ENCODE measurements at places on chromosomes 12 and 14.

DNA sequence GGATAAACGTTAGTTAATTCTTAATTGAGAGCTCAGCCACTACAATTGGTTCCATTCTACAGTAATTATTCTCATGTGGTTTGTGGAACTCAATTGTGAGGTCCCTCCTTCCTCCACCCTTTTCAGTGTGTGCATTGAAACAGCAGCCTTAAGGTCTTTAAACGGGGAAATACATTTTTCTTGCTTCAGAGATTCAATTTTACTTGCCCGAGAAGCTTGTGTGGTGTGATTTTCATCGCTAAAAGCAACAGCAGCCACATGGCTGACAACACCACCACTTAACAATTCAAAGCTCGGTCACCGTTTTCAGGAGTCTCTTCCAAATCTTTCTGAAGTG lies 733 bp upstream of the PPFIBP1 start:
- DNase-seq = no peak

DNA sequence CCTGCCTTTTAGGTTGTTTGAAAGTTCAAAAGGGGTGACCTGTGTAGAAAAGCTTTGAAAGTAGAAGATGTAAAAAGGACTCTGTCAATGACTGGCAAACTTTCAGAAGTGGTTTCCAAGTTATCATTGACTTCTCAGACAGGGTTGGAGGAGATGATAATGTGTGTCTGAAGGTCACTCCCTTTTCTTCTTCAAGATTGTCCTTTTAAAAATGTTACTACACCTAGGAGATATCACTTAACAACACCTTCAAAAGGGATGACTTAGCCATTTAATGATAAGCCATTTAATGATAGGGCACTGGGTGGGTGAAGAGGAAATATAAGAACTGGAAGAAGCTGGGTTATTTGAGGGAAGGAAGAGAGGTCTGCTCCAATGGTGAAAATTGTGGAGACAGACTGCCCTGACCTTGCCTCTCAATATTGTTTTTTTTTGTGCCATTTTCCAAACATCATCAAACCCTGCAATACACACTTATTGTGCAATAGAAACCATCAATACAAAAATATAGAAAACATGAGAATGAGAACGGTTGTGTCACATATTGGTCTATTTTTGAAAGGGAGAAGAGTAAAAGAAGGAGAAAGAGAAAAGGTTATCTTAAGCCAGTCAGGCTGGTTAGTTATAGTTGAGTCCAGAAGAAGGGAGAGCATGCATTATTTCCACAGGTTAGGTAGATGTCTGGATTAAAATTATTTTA lies 38.8 kb downstream of the BEST3 start:
- DNase-seq = no peak

DNA sequence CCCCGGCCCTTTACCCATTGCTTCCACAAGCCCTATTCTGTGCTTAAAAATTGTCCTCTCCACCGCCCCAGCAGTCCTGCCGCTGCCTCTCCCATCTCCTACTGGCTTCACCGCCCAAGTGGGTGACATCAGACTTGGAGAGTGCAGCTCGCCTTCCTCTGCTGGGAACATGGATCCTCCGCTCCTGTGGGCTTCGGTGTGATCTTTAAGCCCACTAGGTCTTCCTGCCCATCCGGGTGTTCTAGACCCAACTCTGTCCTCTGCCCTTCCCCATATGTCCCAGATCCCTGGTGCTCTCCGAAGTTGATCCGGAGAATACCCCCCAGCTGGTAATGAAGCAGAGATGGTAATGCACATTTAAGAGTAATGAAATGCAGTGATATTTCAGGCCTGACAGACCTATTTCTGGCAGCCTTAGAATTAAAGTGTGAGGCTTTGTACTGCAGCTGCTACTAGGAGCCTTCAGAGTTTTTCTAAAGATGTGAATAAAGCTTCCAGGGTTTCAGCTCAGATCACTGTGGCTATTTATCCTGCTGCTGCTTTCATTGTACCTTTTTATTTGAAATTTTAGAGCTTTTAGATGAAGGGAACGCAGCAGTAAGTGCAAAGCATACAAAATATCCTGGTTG lies 22.9 kb upstream of the CTDSP2 start:
- DNase-seq = no peak

- no peak for DNase-seq
Observed at GRCh38 chr12:38761636-38762342, 143.6 kb downstream of the CPNE8 start.

DNA sequence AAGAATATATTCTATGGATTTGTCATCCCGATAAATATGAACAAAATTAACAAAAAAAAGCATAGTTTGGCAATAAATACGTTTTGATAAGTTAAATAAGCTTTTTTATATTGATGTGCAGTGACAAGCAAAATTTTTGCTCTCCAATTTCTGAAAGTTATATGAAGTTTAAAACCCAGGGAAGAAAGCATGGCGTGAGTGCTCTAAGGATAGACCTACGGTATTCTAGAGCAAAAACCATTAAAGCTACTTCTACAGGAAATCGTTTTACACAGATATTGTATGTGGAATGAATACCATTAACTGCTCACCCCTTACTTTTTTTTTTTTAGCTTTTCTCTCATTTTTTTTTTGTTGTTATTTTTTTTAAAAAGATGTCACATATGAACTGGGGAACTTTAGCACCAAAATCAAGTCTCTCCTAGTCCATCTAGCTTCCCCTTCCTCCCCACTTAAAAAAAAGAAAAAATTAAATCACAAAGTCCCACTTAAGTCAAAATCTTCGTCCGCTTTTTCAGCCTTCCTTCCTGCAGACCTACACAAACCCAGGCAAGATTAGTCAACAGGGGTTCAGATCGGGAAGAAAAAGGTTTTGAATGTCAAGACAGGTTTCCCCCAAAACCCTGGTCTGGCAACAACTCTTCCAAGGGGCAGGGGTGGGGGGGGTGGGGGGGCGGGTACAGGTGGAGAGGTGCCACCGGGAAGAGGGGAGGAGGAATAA lies 4.4 kb downstream of the ZFP36L1 start:
- DNase-seq = no peak

GRCh38 chr12:7937833-7938506 lies 2.0 kb upstream of the SLC2A3 start:
- DNase-seq = no peak
